ENCODE measurements at places on chromosomes 12 and 14.

DNA sequence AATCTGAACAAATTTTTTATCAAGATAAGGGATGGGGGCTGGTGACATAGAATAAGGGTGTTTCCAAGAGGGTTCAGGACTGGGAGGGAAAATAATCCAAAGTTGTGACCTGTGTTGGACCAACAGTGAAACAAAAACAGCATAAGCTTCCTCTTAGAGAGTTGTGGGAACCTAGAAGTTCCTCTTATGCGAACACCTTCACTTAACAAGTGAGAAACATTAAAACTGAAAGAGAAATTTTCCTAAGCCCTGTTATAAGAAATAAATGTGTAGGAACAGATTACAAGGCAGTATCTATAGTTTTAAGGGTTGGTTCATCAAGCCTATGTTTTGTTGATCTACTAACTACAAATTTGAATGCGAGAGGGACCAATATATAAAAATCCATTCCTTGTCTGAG lies 58.4 kb downstream of the LLPH start:
- DNase-seq, result no peak

- DNase-seq, result no peak
These were observed 105.2 kb downstream of the BICD1 start for GRCh38 chr12:32211900-32212156.

DNA sequence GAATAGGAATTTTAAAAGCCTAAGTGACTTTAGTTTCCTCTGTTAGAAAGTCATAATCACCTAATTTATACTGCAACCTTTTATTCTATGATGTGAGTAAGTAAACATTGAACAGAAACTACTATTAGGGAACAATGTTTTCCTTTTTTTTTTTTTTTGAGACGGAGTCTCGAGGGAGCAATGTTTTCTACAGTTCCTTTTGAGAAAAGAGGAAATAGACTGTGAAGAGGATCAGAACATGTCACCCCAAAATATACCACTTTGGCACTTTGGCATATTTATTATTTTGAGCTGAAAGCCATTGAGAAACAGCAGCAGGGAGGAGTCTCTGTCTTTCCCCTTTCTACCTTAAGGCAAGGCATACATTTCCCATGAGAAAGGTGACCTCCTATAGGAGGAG lies 162.7 kb upstream of the CNOT2 start:
- DNase-seq, result no peak

GRCh38 chr12:14611640-14612203 lies 44.0 kb upstream of the PLBD1 start:
- no peak for DNase-seq

DNA sequence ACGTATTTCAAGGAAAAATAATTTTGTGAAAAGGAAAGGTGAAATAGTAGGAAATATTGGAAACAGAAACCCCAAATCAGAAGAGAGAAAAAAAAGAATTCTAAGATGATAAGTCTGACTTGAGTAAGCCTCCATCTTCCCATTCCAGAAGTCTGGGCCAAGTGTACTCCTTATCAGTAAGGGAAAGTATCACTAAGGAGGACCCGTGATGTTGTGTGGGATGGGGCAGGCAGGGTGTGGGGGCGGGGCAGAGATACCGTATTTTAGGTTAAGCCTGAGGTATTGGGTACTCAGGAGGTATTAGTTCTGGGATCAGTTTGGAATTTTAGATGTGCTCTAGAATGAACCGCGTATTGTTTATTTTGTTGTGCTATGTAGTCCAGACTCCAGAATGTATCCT lies 33.8 kb upstream of the PSMA6 start:
- DNase-seq, result no peak
